SW480 (cell line): ENCODE measurements at places on chromosomes 13 and 19.
A peak's percentile ranks its signal among the peaks of the same experiment; 100 is the strongest.

- DNase-seq: no peak
Measured at GRCh38 chr13:102138635-102139190, 263.1 kb downstream of the FGF14 start.

- peak; percentile 26 for DNase-seq
Measured at GRCh38 chr19:13234518-13234917, 84.3 kb downstream of the IER2 start.

GRCh38 chr13:87923753-87924152, 252.6 kb downstream of the SLITRK5 start:
- DNase-seq: no peak

GRCh38 chr19:55355213-55355821, 798 bp upstream of the COX6B2 start:
- DNase-seq: no peak

DNA sequence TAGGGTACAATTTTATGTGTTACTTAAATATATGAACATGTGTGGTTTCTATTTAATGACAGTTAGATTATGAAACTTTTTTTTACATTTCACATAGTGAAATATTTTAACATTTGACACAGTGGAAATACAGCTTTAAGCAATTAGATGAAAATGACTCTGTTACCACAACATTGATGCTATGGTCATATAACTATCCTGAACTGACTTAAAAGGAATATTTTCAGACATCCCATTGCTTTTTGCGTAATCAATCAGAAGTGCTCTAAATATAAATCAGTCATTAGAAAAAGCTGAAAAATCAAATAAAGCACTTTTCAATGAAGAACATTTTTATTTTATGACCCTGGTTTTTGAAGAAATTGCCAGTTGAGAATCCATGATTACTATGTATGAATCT, 80.3 kb downstream of the UFM1 start:
- DNase-seq: no peak

GRCh38 chr13:94112731-94113130, 366.8 kb downstream of the DCT start:
- no peak for DNase-seq

- no peak for DNase-seq
Measured at GRCh38 chr19:30068528-30069395, 126.7 kb downstream of the URI1 start.

GRCh38 chr13:23674795-23675640, 104.8 kb downstream of the TNFRSF19 start:
- peak; percentile 19 for DNase-seq

- no peak for DNase-seq
Measured at GRCh38 chr19:11475861-11476260, 5.0 kb downstream of the ELAVL3 start.

- DNase-seq: no peak
Measured at GRCh38 chr19:1015782-1016646, 4.9 kb downstream of the TMEM259 start.

DNA sequence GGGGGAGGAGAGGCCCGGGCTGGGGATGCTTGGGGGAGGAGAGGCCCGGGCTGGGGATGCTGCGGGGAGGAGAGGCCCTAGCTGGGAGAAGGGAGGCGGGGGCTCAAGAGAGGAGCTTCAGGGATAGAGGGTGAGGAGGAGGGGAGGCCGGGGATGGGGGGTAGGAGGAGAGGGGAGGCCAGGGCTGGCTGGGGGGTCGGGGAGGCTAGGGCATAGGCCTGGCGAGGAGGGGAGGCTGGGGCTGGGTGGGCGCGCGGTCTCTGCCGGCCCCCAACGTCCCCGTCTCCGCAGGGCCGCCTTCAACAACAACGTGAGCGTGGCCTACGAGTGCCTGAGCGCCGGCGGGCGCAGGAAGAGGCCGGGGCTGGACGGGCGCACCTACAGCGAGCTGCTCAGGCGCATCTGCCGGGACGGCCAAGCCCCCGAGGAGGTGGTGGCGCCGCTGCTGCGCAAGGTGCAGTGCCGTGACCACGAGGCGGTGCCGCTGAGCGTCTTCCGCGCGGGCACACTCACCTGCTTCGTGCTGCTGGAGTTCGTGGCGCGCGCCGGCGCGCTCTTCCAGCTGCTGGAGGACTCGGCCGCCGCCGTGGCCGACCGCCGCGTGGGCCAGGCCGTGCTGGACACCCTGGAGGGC, 11.4 kb downstream of the TPGS1 start:
- no peak for DNase-seq

- no peak for DNase-seq
Measured at GRCh38 chr19:56718231-56718630, 46.7 kb upstream of the ZNF835 start.

DNA sequence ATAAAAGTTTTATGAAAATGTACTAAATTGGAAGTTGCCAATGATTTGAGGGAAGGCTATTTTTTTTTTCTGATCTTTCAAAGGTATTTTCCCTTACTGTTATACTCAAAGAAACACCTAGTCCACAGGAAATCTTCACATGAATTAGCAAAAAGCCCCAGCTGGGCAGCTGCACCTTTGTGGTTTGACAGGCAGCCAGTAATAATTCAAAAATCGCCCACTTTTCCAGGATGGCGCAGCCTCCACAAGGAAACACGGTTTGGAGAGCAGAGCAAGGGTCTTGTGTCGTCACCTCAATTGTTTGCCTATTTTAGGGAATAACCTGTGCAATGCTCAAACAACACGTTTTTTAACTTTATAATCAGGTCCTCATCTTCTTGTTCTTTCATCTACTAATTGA, 324.9 kb upstream of the GPC6 start:
- DNase-seq: no peak

DNA sequence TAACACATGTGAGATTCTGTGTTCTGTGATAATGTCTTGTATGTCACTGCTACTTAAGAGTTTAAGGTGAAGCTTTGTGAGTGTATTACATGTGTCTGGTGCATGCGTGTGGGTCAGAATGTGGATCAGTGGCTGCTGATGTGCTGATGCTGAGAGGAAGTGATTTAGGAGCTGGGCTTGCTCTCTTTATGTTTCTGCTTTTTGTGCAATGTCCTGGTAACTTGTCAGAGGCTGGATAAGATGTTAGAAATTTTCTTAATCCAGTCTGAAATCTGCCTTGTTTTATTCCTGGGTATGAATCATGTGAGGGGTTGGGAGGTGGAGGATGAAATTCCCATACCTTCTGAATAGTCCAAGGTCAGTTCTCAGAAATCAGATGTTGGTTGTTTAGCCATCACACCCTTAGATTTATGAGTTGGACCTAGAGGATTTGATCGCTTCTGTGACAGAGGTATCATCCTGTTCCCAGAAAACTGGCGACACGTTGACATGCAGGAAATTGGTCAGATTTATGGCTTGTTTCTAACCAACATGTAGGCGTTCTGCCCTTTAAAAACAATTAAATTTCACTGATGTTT, 24.5 kb upstream of the CXCL17 start:
- DNase-seq: peak; percentile 42

DNA sequence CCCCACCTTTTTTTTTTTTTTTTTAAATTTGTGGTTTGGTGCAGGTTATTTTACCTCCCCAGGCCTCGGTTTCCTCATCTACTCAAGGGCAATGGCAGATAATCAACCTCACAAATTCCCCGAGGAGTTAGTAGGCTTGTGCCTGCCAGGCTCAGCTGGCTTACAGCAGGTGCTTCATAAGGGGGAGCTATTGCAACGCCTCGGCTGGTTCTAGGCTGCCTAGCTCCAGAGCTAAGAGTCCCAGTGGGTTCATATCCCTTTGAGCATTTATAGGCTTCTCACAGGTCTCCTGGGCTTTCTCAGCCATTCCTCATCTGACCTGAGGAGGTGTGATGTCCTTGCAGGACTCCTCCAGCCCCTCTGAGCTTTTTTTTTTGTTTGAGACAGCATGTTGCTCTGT, 10.6 kb downstream of the BCKDHA start:
- DNase-seq: no peak

GRCh38 chr19:43902399-43902798, 32.7 kb downstream of the ZNF45 start:
- DNase-seq: no peak

DNA sequence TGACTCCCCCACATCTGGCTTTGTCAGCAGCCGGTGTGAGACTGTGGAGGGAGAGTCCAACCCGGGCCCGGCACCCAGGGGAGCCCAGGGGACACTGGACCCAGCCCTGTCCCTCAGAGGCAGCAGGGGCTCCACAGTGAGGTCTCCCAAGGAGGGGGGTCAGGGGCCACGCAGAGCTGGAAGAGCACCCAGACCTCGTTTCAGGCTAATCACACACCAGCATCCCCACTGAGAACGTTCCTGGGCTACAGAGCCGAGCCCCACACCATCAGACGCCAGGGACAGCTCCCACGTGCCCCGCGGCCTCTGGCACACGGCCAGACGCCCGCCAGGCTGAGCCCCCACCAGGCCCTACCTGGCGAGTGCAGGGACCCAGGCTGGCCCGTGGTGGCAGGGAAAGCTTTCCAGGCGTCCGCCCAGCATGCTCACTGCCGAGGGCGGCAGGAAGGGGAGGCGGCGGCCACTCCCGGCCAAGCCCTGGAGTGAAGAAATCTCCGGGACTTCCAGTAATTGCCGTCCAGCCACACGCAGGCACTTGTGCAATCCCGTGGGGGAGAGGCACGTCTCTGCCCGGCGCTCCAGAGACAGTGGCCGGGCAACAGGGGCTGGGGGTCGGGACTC, 19.2 kb downstream of the SBNO2 start:
- DNase-seq: peak; percentile 14

- no peak for DNase-seq
Measured at GRCh38 chr19:46591870-46592269, 9.3 kb upstream of the CALM3 start.

- no peak for DNase-seq
Measured at GRCh38 chr13:51820016-51820597, 16.1 kb upstream of the DHRS12 start.

DNA sequence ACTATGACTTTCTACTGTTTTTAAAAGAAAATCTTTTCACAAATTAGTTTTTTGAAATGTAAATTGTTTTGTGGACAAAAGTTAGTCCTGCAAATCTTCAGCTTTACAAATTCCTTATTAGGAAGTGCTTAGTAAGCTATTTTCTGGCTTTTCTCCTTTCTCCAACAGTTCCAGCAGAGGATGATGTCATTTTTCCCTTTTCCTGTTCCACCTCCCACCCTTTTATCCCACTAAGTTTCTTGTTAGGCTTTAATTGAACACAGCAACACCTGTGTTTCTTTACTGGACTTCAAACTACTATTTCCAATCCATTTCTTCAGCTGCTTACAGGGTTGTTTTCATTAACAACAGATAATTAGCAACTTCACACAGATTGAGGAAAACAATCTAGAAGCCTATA, 389.2 kb downstream of the NDFIP2 start:
- no peak for DNase-seq

DNA sequence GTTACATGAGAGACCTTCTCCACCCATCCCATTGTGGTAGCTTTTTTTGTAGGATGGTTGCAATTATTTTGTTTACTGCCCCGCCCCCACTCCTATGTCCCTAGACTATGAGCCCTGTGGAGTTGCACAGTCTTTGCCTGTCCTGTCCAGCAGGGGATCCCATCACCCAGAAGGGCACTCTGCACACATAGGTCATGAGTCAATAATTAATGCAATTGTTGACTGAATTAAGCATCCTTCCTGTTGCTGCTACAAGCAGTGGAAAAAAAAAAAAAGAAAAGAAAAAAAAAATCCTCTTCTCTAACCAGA, 14.2 kb downstream of the C19orf81 start:
- DNase-seq: peak; percentile 75

DNA sequence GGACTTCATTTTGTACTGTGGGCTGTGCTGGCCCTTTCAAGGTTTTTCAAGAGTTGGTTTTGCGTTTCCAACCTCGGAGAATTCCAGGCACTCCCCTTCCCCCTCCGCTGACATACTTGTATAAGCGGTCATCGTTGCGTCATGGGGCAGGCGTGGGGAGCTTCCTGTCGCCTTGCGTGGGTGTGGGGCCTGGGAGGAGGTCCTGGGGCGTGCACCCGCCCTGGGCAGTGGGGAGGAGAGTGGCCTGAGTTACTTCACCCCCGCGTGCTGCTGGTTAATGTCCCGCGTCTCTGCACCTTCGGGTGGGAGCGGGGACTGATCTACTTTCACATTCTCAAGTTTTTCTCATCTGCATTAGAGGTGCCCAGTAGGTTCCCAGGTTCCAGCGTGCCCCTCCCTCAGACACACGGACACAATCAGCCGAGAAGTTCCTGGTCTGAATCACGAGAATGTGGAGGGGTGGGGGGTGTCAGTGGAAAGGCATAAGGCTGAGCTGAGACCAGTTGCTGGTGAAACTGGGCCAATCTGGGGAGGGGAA, 4.1 kb downstream of the IER2 start:
- DNase-seq: peak; percentile 84

GRCh38 chr19:10871711-10872545, 575 bp downstream of the CARM1 start:
- DNase-seq: no peak

DNA sequence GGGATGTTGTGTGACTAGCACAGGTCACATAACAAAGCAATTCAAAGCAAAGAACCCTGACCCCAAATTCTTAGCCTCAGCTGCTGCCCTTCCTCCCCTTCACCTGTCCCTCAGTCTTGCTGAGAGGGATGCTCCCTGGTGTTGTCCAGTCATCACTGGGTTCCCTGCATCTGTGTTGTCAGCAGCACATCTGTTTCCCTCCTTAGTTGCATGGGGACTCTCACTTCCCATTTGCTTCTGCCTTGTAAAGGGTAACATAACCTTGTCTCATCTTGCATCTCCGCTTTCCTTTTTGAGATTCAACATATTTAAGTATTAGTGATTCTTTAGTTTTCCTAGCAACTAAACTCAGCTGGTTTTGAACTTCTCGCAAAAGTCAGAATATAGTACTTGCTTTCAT, 54.0 kb downstream of the SPATA13 start:
- DNase-seq: no peak

DNA sequence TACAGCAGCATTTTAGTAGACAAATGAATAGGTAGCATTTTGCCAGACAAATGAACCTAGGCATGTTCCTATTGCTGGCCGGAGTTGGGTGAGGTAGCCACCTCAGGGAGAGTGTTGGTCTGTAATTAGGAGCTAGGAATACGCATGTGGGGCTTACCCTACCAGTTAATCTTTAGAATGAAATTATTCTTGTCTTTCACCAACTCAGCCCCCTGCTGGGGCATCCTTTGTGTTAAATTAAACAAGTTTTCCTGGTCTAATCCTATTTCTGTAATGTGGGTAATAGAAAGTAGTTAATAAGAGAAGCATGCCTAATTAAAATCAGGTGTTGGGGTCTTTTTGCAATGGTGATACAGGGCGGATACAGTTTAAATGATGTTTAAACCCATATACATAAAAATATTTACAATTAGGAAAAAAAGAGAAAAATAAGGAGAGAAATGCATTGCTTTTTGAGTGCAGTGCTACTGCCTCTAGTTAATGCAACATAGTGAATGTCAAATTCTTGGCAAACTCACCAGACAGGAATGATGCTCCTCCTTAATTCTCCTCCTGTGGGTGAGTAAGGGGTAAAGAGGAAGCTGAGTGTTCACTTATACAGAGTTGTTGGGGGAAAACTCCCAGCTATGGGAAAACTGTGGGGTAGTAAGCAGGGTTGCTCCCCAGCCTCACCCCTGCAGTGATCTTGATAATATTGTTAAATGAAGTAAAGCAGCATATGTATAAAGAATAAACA, 276.4 kb upstream of the EDNRB start:
- DNase-seq: no peak

GRCh38 chr19:56113074-56113632, 7.9 kb downstream of the ZNF787 start:
- DNase-seq: no peak
